ENCODE measurements at places on chromosomes 12 and 14. TPM values are rescaled to one million over a fixed set of nuclear protein-coding genes. Genes with fewer than 3 reads are reported as not detected.

SLC10A1 gene
- not detected for total RNA-seq

LRRC10 gene
- total RNA-seq: 0.10 TPM

CLEC6A gene
- not detected for total RNA-seq

SLC5A8 gene
- total RNA-seq: 1.7 TPM

PLEKHG3 gene
- 39.6 TPM for total RNA-seq

SLC25A47 gene
- not detected for total RNA-seq

LRTM2 gene
- total RNA-seq: 0.20 TPM

ZNF385A gene
- 10.5 TPM for total RNA-seq

MRPL52 gene
- 26.3 TPM for total RNA-seq

FZD10 gene
- total RNA-seq: 7.7 TPM

NAP1L1 gene
- 248 TPM for total RNA-seq
